ENCODE measurements at places on chromosomes 2 and 18.

DNA sequence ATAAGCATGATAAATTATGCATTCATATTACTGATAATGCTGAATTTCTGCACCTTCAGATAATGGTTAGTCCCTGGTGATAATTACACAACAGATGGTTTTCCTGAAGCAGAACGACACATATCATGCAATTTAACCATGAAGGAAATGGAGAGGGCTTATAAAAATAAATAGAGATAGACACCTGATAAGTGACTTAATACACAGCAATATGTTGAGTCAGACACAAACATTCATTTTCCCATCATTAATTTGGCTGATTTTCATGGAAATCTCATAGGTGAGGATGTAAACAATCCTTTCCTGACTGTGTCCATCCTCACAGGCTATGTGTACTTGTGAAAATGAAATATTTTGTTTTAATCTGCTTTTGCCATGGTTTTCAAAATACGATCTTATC lies 36.9 kb upstream of the DSEL start:
- peak; percentile 8 for DNase-seq

GRCh38 chr2:57177176-57177575 lies 869.4 kb upstream of the VRK2 start:
- no peak for DNase-seq

GRCh38 chr2:242024751-242025355 lies 155.3 kb downstream of the RTP5 start:
- no peak for DNase-seq

DNA sequence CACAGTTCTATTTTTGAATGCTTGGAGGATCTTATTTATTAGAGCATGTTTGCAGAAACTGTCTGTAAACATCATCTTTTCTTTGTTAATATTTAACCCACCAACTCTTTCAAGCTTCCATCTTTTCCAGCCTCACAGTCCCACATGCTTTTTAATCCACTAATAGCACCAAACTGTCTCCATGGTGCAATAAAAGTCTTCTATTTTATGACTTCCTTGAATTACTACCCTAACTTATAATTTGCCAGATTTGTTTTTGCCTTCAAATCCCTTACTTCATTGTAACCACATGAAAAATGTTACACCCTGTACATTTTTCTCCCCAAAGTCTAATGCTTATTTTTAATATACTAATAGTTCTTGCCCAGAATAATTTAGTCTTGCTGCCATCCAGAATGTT lies 792.6 kb downstream of the PLCL1 start:
- DNase-seq = no peak

DNA sequence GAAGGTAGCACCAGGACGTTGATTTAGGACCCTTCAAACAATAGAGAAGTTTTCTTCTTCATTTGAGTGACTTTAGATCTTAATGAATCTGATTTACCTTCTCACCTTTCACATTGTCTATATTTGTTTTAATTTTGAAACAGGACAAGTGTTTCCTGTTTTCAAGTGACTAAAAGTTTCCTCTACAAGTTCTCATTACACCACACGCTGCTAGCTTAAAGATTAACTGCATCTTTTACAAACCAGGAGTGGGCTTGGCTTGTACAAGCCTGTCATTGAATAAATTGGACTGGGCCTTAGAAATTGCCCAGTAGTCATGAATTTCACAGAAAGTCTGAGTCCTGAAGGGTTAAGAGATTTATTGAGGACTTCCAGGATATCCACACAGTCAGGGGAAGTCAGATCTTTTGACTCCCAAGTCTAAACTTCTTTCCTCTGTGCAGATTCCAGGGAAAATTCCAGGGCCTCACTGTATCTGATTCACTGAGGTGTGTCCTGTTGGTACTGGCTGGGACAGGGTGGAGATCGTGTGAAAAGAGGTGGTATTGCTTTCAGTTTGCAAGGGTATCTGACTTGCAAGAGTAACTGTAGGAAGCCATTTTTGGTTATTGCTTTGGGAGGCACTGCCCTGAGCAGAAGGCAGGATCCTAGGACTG lies 3.4 kb downstream of the SGPP2 start:
- no peak for DNase-seq

- no peak for DNase-seq
Observed at GRCh38 chr2:137769406-137769805, 194.9 kb upstream of the HNMT start.

DNA sequence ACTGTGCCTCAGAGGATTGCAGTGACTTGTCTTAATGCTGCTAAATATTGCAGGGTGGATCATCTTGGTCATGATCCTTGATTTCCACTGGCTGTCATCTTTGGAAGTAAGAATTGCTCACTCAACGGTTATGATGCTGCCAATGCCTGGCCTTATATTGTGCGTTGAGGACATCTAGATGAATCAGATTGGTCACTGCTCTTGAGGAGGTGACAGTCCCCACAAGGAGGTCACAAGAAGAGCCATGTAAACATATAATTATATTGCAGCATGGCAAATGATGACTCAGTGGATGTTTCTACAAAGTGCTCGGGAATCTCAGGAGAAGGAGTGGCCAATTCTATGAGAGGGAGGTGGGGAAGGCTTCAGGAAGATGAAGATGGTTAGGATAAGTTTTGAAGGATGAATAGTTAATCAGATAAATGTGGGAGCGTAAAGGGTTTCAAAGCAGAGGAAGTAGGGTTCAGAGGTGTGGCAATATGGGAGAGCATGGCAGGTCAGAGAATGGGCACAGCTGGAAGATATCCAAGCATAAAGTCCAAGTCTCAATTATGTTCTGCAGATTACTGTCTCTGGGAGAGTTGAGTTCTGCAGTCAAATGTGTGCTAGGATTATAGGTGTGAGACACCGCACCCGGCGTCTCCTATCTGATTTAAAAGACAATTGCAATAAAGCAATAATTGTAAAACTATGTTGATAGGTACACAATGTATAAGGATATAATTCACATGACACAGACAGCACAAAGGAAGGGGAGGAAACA lies 21.3 kb upstream of the TMEM131 start:
- DNase-seq = no peak

- DNase-seq = no peak
Observed at GRCh38 chr2:106120432-106120831, 73.7 kb downstream of the UXS1 start.

GRCh38 chr2:122478771-122479170 lies 723.3 kb downstream of the TSN start:
- DNase-seq = no peak

DNA sequence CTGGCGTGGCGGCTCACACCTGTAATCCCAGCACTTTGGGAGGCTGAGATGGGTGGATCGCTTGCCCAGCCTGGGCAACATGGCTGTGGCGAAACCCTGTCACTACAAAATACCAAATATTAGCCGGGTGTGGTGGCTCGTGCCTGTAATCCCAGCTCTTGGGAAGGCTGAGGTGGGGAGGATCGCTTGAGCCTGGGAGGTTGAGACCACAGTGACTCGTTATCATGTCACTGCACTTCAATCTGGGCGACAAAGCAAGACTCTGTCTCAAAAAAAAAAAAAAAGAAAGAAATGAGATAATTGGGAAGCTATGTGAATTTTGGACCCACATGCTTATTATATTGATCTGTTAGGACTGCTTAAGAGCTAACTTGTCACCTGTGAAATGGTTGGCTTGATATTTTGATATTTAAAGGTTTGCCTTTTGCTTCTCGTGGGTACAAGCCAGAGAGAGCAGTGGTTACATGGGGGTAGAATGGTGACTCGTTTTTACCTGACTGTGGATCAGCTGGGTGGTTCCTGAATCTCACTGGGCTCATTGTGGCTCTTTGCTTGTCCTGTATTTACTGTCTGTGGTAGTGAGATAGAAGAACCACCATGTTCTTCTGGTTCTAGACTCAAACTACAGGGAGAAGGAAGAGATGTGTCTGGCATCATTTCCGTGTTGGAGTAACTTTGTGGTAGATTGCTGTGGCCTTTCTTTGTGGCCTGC lies 28.9 kb downstream of the ZNF532 start:
- no peak for DNase-seq

DNA sequence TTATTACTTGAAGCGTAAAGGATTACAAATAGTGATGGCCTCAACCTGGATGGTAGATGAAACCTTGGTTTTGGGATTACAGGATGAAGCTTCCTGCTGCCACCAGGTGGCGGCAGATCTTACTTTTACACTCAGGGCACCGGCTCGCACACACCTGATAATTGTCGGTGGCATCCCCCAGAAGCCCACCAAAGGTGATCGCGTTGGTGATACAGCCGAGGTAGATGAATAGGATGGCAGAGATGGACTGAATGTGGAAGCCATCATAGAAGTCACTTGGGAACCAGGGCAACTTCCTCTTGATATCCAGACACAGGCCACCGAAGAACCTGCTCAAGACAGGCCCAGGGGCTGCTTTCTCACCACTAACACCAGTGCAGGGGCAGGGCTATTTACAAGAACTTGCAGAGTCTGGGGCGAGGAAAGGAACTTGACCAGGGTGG lies 51.8 kb downstream of the MTHFD2 start:
- DNase-seq = peak; percentile 74

DNA sequence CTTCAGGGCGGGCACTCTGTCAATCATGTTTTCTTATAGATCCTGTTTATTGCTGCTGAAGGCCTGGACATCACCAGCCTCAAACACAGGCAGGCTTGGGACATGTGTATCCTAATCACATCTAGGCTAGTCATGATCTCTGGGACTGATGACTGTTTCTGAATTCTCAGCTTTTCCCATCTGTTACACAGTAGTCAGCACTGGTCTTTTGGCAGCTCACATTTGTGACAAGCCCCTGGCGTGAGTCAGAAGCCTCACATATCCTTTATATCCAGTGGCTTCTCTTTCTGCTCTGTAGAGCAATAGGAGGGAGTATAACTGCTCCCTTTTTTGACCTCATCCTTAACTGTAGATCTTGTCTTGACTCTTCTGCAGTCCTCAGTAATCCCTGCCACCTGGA lies 4.5 kb downstream of the SEMA4F start:
- peak; percentile 6 for DNase-seq

DNA sequence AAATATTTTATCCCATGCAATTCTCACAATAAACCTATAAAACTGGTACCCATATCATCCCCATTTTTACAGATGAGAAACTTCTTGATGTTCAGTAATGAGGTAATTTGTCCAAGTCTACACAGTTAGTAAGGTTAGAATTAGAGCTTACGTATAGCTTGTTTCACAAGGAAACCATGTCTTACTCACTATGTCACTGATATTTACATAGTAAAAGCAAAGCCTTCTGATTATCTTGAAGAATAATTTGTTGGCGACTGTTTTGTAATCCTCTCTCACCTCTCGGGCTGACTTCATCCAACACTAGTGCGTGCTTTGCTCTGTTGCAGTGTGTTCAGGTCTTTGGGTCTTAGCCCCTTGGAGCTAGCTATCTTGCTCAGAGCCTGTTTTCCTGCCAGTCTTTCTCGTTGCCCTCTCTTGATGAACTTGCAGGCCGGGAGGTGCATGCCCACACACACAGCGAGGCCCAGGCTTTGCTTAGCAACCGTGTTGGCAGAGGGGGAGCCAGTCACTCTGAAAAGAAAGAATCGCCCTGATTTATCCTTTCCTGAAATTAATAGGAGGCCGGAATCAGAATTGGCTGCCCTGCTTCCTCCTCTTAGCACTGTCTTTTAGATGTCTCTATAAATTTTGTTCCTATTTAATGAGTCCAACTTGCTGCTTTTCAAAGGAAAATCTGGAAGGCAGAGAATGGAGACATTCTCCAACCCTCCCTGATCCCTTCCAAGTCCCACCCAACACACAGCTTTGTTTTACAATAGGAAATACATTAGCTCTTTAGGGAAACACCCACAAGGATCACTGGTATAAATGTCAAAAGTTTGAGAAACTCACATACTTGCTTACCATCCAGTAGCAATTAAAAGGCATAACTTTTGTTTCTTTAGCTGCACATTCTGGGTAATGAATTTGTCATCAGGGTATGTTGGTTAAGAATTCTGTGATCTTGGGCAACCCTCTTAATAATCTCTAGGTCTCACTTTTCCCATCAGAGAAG lies 97.6 kb upstream of the SEC11C start:
- peak; percentile 57 for DNase-seq

DNA sequence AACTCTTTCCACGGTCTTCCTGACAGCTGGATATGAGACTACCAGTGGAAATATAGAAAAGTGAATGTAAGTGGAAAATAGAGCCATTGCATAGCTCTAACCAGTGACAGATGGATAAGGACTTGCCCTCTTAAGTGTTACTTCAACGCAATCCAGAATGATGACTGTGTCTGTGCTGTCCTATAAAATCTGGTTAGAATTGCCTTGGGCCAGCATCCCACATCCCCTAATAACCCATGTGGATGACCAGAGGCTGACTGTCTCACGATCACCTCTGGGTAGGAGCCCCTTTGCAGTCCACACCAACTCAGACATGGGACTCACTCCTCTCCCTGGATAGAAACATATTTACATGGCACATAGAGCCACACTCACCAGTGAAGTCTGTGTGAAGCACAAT lies 186.6 kb downstream of the C1D start:
- DNase-seq = no peak

- no peak for DNase-seq
Observed at GRCh38 chr2:121253021-121253673, 31.9 kb downstream of the TFCP2L1 start.

DNA sequence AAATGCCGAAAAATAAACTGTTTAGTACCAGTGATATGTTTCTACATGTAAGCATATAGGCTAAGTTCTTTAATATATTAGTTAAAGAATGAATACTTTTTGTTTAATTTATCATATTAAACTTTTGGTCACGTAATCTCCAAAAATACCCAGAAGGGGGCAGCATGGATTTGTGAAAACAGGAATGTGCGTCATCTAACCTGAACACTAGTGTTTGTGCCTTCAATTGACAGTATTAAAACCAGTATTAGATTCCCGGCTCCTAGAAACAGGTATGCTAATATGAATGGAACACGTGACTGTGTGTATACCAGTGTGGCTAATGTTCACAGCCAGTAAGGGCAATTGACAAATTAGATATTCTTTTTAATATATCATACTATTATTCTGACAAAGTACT lies 51.8 kb downstream of the WDR7 start:
- peak; percentile 44 for DNase-seq

DNA sequence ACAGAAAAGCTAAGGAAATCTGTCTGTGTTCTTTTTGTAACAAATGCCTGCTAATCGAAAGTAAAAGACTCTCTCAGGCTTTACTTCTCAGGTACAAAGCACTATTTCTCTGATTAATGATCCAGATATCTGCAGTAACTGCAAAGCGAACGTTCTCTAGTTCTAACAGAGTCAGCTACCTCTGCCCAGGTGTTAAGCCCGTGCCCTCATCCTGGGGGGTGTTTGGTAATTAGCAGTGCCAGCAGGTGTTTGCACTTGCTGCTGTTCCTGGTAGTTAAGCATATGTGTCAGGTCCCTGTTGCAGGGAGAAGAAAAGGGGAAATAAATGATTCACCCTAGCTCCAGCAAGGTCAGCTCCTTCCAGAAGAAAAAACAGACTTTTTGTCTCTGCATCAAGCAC lies 58.8 kb upstream of the CRIM1 start:
- DNase-seq = no peak

DNA sequence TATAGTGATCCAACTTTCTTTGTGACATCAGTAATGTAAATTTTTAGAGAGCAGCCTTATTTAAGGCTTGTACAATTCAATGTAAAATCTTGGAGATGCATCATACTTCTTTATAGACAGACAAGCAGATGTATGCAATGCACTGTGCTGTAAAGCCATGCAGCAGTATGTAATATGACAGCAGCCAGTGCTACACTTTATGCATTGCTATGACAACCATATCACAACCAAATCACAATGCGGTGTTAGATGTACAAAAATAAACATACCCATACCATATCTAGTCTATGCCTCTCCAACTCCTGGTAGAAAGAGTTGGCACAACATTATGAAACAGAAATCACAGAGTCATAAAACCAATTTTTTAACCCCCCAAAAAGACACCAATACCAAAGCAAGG lies 110.3 kb upstream of the WDSUB1 start:
- no peak for DNase-seq

GRCh38 chr2:156687715-156688114 lies 251.5 kb downstream of the GPD2 start:
- no peak for DNase-seq

- no peak for DNase-seq
Observed at GRCh38 chr2:205650931-205651330, 31.4 kb upstream of the NRP2 start.
